T-helper 1 cell (primary cell): ENCODE measurements at places on chromosomes 1 and 21.
A peak's percentile ranks its signal among the peaks of the same experiment; 100 is the strongest.

GRCh38 chr1:3653286-3653618 is 936 bp downstream of the TP73 start:
- no peak for DNase-seq

GRCh38 chr21:41851090-41851790 is 27.9 kb downstream of the PRDM15 start:
- DNase-seq, result no peak

GRCh38 chr1:18118078-18118477 is 10.5 kb downstream of the IGSF21 start:
- DNase-seq, result no peak

DNA sequence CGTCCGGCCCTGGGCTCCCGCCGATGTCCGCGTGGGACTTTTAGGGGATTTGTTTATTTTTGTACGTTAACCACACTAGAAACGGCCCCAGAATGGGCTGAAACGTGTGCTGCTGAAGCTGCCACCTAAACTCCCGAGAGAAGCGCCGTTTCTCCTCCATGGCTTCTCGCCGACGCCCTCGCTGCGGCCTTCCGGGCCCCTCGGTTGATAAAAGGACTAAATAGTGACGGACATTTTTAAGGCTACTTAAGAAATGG is 678 bp upstream of the PTTG1IP start:
- DNase-seq, result no peak

DNA sequence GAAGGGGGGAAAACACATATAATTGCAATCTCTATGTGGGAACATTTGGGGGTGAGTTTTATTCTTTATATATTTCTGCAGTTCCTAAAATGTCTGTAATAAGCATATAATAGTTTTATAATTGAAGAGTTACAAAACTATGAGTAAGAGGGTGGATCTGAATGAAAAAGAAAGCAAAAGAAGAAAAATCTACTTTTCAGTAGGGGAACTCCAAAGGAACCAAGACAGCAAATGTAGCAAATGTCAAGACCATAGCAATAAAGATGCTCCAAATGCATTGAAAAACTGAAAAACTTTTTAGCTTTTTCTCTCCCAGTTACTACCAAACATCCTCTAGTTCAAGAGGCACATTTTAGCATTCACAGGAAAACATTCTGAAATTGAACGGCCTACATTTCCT is 434.8 kb downstream of the LMO4 start:
- no peak for DNase-seq

DNA sequence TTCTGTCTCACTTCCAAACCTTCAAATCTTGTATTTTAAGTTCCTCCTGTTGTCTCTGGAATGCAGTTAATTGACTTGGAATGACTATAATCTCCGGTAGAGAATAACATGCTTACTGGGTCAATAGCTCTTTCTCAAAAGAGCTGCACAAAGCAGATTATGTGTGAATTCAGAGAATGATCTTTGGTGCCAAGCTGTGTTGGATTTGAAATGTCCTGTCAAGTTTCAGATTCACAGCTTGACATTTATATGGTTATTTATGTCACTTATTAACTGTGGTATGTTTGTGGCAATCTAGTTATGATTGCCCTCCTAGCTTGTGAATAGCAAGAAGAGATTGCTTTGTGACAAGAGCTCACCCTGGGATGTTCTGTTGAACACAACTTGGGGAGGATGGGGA is 128.3 kb upstream of the KCNE2 start:
- no peak for DNase-seq

- DNase-seq, result peak; percentile 26
These were observed 648 bp downstream of the FAM76A start for GRCh38 chr1:27726173-27727044.

DNA sequence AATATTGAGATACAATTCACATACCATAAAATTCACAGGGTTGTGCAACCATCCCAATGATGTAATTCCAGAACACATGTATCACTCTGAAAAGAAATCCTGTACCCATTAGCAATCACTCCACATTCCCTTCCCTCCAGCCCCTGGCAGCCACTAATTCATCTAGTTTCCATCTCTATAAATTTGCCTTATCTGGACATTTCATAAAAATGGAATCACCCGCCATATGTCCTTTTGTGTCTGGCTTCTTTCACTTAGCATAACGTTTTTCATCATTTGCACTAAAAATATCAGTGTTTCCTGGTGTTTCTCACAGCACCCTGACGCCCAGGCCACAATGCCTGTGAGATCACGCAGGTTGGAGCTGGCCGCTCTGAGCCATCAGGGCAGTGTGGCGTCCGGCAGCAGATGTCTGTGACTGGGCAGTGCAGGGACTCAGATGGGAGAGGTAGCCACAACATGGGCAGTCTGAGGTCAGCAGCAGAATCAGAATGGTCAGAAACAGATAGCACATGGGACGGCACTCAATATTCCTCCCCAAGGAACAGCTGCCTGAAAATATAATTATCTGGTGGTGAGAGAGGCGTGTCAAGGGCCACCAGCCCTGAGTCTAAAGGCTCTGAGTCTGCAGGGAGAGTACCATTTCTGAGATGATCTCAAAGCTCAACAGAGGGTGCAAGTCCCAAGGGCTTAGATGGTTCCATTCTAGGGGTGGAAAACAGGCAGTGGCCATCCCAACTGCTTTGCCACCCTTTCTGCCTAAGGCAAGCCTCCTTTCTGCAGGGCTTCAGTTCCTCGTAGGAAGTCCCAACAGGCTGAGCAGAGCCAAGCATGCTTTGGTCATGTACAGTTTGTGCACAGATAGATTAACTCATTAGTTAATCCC is 129.4 kb upstream of the EDN2 start:
- DNase-seq, result no peak

DNA sequence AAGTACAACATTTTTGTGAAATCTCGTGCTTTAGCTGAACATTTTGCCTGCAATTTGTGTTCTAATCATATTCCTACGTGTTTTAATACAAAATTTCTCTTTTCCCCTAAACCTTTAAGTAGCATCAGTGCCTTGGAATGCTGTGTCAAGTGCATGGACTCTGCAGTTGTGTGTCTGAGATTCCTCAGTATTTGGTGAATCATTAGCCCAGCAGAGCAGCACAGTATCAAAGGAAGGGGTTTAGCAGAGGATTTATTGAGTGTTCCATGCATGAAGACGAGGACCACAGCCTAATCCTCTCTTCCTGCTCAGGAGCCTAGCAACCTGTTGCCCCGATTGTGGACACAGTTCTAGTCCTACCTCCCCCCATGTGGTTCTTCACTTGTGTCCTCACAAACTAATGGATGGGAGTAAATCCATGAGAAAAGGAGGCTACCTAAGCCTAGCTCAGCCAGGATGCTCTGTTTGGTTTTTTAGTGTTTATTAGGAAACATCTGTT is 29.3 kb upstream of the PCP4 start:
- no peak for DNase-seq

GRCh38 chr21:27498025-27498424 is 531.1 kb upstream of the ADAMTS5 start:
- no peak for DNase-seq

GRCh38 chr1:101873672-101874071 is 123.1 kb downstream of the OLFM3 start:
- DNase-seq, result no peak

GRCh38 chr1:193066606-193067005 is 7.2 kb downstream of the RO60 start:
- DNase-seq, result no peak

- DNase-seq, result no peak
These were observed 822.8 kb downstream of the BRINP3 start for GRCh38 chr1:189654906-189655305.

GRCh38 chr1:67564193-67564592 is 120.8 kb upstream of the GADD45A start:
- no peak for DNase-seq

GRCh38 chr1:62800281-62800680 is 16.3 kb downstream of the ATG4C start:
- no peak for DNase-seq

- DNase-seq, result no peak
These were observed 598.2 kb downstream of the MATN1 start for GRCh38 chr1:30125021-30125820.

- DNase-seq, result peak; percentile 36
These were observed 36.2 kb upstream of the KCNA10 start for GRCh38 chr1:110554871-110555801.
